ENCODE measurements at places on chromosomes 1 and 21. TPM values are rescaled to one million over a fixed set of nuclear protein-coding genes. Genes with fewer than 3 reads are reported as not detected.

DNA sequence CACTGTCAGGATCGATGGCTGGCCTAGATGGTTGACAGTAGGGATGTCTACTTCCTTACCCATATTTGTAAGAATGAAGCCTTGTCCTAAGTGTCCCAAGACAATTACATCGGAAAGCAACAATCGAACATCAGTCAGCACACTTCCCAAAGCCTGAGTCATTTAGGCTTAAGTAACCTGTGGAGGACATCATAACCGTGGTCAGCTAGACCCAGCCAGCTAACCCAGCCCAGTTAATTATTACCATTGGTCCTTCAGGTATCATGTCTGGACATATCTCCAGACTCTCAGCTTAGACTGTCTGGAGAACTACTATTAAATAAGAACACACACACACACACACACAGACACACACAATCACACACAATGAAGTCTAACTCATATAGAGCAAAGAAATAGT lies 264.7 kb downstream of the TRABD2B start:
- no peaks in the 10 kb centered on the region for H3K4me1 ChIP-seq
- no peak for DNase-seq
- no peaks in the 10 kb centered on the region for H3K36me3 ChIP-seq
- H3K27me3 ChIP-seq: peaks cover 12% of the 10 kb centered on the region

- H3K36me3 ChIP-seq: no peaks in the 10 kb centered on the region
- H3K4me3 ChIP-seq: no peak overlapping the region
Measured at GRCh38 chr21:31577271-31577670, 82.2 kb upstream of the SOD1 start.

DNA sequence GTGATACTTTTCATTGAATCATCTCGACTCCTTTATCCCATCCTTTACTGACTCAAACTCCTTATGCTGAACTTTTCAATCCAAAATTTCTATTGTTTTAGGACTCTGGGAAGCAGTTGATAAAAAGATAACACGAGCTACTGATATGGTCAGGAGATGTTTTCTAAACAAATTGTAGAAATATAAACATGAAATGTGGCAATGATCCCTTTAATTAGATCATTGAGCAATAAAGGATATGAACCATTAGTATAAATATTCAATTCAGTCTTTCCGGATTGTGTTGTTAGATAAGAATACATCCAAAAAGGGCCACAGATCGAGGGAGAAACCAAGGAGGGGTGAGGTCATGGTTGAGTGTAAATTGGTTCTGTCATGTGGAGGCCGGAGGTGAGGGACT lies 88.4 kb downstream of the NID1 start:
- H3K4me1 ChIP-seq: peaks cover 4% of the 10 kb centered on the region
- DNase-seq: no peak
- H3K4me3 ChIP-seq: no peak overlapping the region
- H3K36me3 ChIP-seq: no peaks in the 10 kb centered on the region
- no peak overlapping the region for H3K27ac ChIP-seq

DNA sequence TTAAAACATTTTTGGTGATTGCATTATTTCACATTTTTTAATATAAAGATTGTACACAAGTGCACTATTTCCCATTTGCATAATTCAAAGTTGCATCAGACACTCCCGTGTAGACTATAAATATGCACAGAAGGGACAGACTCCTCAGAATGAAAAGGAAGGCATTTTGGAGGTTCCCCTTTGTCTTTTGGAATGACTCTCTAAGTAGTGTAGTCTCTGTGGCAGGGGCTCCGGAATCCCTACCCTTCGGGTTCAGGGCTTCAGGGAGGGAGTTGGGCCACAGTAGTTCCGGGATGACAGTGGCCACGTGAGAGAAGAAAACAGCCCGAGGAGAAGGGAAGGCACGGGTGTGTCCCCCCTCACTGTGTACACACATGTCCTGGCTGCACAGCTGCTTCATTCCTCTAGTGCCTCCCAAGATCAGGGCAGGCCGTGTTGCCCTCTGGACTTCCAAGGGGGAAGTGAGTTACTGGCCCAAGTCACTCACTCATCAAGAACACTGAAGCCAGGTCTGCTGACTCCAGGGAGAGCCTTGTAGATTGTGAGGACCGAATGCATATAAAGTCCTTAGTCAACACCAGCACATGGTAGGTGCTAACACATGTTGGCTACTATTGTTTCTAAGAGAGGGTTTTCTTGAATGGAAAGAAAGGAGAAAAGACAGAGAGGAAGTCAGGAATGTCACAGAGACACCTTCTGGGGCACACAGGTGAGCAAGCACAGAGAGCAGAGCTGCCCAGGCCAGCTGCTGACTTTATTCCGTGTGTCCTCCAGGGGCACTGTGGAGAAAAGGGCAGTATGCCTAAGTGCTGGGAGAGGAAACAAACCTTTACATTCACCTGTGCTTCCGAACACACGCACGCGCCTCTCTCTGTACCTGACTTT lies 39.8 kb downstream of the LHX4 start:
- no peaks in the 10 kb centered on the region for H3K36me3 ChIP-seq

DNA sequence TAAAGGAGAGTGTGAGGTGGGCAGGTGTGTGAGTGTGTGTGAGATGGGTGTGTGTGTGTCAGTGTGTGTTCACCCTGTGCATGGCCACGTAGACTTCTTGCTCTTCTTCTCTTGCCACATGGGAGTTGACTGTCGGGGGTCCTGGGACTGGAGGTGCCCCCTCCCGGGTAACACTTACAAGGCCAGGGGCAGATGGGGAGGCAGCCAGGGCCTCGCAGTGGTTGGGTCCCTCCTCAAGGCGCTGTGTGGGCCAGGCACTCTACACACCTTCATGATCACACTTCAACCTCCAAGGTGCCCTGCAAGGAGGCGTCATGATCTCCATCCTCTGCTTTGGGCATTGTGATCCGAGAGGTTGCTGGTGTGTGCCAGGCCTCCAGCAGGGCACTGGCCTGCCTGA lies 2.3 kb downstream of the PLA2G2F start:
- DNase-seq: no peak
- H3K4me1 ChIP-seq: peaks cover 11% of the 10 kb centered on the region
- H3K4me3 ChIP-seq: no peak overlapping the region
- H3K27me3 ChIP-seq: no peaks in the 10 kb centered on the region

DNA sequence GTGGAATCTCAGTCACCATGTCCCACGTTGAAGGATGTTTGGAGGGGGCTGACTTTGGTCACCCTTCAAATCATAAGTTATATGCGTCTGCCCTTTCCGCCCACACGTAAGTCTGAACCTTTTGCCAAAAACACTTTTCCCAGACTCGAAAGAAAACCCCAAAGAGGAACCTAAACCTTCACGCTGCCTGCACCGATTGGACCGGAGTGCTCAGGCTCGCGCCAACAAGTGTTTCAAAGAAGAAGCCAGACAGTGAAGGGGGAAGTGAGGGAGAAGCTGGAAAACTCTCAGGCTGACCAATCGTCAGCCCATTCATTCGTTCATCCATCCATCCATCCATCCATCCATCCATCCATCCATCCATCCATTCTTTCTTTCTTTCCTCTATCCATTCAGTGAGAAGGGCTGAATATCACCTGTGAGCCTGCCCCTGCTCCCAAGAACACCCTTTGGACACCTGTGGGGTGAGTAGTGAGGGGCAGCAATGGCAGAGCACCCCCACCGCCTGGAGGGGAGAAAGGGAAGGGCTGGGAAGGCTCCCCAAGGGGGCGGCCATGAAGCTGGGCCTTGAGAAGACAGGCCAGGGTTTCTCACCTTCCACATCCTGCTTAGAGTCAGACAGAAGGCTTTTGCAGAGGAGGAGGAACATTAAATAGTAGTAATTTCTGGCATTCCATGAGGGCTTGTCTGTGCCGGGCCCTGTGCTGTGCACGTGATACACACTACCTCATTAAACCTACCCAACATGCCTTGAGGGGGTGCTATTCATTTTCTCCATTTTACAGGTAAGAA lies 27.1 kb upstream of the RUNX3 start:
- H3K27me3 ChIP-seq: no peaks in the 10 kb centered on the region
- no peak for DNase-seq
- H3K4me3 ChIP-seq: no peak overlapping the region
- H3K36me3 ChIP-seq: no peaks in the 10 kb centered on the region

DNA sequence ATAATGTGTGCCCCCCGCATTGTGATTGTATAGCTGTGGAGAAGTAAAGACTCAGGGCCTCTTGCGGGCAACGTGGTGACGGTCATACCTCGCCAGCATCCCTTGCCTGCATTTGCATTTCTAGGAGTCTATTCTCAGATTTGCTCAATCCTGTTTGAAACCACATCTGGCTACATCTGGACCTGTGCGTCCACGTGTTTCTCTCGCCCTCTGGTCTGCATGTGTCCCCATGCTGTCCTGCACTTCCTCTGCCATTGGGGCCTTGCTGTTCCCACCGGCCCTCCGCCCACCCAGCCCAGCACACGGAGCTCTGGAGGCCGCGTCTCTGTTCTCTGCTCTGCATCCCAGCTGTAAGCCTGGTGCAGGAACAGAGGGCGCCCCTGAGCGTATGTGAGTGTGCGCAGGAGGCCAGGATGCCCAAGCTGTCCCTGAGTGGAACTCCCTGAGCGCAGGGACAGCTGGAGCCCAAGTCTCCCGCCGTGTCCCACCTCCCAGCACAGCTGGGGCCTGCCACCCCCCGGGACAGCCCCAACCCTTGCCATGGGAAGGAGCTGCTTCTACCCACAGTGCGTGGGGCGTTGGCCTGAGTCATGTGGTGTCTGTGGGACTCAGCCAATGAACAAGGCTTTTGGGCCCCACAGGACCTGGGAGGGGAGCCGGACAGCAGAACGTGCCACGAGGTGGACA lies 1.6 kb downstream of the KRTAP10-2 start:
- no peaks in the 10 kb centered on the region for H3K27me3 ChIP-seq
- no peak overlapping the region for H3K27ac ChIP-seq
- H3K4me1 ChIP-seq: no peaks in the 10 kb centered on the region
- no peaks in the 10 kb centered on the region for H3K36me3 ChIP-seq

GRCh38 chr1:20742671-20743070 lies 10.2 kb upstream of the SH2D5 start:
- no peaks in the 10 kb centered on the region for H3K4me1 ChIP-seq
- DNase-seq: no peak
- no peak overlapping the region for H3K4me3 ChIP-seq

DNA sequence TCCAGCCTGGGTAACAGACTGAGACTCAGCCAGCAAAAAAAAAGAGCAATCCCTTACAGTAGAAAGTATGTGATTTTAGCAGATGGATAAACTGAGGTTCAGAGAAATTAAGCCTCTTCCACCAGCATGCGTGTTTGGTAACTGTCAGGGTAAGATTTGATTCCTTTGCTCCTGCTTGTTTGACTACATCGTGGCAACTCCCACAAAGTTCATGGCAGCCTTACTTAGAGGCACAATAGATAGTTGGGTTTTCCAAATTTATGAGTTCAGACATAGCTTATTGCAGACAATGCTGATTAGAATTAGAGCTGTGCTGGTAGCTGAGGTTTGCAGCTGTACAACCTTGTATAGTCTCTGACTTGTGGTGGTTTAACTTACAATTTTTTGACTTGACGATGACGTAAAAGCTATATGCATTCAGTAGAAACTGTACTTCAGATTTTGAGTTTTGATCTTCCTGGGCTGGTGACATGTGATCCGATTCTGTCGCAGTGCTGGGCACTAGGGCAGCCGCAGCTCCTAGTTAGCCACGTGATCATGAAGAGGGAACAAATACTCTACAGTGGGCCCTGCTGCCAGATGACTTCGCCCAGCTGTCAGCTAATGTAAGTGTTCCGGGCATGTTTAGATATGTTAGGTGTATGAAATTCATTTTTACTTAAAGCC lies 167.8 kb downstream of the DHRS3 start:
- no peaks in the 10 kb centered on the region for H3K36me3 ChIP-seq
- no peak overlapping the region for H3K27ac ChIP-seq
- no peaks in the 10 kb centered on the region for H3K27me3 ChIP-seq

DNA sequence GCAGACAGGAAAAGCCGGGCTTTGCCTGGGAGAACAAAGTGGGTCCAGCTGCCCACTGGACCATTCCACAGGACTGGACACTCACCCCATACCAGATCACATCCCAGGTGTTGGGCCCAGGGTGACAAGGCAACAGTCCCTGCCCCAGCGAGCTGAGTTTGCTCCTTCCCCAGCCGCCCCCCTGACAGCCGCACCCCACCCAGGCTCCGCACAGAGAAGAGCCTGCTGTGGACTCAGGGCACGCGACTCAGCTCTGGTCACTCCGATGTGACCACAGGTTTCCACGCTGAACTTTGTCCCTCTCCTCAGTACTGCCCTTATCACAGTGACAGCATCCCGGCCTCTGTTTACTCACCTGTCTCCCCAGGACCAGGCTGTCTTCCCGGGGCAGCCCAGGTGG lies 1.2 kb downstream of the BMP8B start:
- H3K36me3 ChIP-seq: no peaks in the 10 kb centered on the region
- DNase-seq: no peak
- peaks cover 13% of the 10 kb centered on the region for H3K4me1 ChIP-seq
- H3K4me3 ChIP-seq: 0 out of 2 replicates have a peak overlapping the region, but pooled peaks have one; percentile 11
- no peak overlapping the region for H3K27ac ChIP-seq
- H3K27me3 ChIP-seq: no peaks in the 10 kb centered on the region

DNA sequence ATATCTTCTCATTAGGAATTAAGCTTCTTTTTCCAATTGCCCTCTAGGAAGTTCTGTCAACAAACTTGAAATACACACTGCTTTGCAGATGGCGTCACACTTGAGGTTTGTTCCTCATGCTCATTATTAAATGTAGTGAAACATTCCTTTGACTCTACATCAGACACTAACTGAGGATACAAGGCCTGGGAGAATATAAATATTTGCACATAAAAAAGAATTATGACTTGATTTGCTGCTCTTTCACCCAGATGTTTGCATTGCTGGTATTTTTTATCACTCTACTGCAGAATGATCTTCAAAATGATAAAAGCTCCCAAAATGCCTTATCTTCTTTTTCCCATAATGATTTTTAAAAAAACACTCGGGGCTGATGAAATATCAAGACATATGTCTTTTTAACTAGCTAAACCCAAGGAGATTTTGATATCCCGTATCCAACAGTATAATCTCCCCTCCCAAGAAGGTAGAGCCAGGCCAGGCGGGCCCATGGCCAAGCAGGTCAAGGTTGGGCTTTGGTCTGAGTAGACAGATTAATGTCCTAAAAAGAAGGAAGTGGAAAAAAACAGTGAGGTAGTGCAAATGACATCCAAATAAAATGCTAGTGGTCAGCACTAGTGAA lies 264.6 kb downstream of the HHIPL2 start:
- H3K4me3 ChIP-seq: no peak overlapping the region
- no peak for DNase-seq
- no peaks in the 10 kb centered on the region for H3K36me3 ChIP-seq
- H3K27me3 ChIP-seq: no peaks in the 10 kb centered on the region
- H3K4me1 ChIP-seq: peaks cover 9% of the 10 kb centered on the region

DNA sequence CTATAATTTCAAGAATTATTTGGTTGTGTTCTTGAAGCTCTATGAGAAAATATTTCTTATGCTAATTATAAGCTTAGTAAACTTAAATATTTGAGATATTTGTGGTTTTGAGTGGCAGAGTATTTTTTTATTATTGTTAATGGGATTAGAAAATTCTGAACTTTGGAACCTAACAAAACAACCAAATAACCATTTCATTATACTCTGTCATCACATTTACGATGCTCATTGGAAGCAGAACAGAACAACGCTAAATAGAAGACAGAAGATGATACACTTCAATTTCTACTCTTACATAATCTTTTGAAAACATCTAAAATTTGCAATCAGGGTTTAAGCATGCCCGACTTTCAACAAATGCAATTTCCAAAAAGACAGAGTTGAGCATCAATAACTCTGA lies 270.2 kb downstream of the PTPRC start:
- no peaks in the 10 kb centered on the region for H3K27me3 ChIP-seq
- no peaks in the 10 kb centered on the region for H3K36me3 ChIP-seq
- no peak overlapping the region for H3K27ac ChIP-seq
- no peaks in the 10 kb centered on the region for H3K4me1 ChIP-seq
- H3K4me3 ChIP-seq: no peak overlapping the region

Gene FMO4
- total RNA-seq: 1.4 TPM

Gene REN
- 0.47 TPM for total RNA-seq

Gene LRRC38
- not detected for total RNA-seq

Gene ITGB2
- total RNA-seq: 1.5 TPM

Gene CRABP2
- 209 TPM for total RNA-seq
